ENCODE measurements at places on chromosomes 4 and X.
A peak's percentile ranks its signal among the peaks of the same experiment; 100 is the strongest.

- DNase-seq: no peak
Measured at GRCh38 chrX:107775000-107775733, 420 bp downstream of the TSC22D3 start.

DNA sequence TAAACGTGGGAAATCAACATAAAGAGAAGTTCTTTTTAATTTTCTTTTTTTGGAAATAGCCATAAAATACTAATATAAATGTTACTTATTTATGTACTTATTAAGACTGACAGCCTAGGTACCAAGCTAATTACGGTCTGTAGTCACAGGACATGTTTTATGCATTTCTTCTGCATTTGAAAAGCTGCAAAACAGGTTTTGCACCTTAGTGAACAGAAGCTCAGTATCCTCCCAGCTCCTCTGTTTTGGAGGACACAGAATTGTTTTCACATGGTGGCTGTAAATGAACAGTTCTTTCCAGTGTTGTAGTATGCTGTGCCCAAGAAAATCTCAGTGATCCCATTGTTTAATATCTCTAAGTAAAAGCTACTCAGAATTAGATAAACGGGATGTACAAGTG is 1788.0 kb upstream of the TENM3 start:
- no peak for DNase-seq

- DNase-seq: no peak
Measured at GRCh38 chrX:40414335-40414734, 166.4 kb upstream of the ATP6AP2 start.

GRCh38 chr4:119833611-119834010 is 205.0 kb upstream of the PDE5A start:
- no peak for DNase-seq

DNA sequence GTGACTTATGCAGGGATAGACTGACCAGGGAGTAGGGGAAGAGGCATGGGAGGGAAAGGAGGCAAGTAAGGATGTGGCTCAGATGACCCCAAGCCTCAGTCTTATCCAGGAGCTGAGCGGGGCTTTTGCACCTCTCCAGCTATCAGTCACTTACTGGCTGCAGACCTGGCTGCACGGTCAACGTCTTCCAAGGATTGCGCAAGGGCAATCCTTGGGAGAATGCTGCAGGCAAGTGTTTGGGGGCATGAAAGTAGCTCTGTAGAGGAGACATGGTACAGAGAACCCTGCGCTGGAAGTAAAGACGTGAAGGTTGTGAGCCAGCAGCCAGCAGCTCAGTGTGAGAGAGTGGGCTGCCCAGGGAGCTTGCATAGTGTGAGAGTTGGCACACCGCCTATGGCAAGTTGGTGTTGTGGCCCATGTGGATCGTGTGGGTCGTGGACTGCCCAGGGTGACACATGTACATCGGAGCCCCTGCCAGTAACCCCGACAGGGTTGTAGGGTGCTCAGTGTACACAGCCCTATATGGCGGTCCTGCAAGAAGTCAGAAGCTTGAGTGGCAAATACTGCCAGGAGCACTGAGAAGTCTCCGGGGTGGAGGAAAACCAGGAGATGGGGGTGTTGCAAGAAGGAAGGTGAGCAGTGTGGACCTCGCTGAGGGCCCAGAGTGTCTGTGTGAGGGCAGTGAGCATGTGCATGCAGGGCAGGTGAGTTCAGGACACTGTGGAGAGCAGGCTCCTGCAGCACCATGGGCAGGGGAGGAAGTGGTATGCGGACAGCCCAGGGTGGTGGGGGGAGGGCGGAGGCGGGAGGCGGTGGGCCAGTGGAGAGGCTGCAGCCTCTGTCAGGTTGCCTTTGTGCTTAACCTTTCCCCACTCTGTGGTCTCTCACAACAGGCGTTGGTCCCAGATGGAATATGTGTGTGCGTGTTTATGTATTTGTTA is 50.9 kb downstream of the KIT start:
- DNase-seq: no peak

DNA sequence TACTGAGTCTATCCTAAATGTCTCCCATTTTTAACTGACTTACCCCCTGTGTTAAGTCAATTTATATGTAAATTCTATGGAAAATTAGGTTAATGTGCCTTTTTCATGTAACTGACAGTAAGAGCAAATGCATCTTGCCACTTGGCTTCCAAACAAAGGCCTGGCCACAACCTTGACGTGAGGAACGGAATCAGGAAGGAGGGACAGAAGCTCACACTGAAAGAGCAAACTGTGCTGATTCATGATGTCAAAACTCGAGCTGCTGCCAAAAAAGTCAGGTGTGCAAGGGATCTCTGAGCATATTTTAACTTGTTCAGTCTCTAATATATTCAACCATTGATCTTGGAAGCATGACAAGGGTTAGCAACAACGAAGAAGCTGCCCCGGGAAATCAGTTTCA is 35.8 kb downstream of the GPM6A start:
- DNase-seq: peak; percentile 83

DNA sequence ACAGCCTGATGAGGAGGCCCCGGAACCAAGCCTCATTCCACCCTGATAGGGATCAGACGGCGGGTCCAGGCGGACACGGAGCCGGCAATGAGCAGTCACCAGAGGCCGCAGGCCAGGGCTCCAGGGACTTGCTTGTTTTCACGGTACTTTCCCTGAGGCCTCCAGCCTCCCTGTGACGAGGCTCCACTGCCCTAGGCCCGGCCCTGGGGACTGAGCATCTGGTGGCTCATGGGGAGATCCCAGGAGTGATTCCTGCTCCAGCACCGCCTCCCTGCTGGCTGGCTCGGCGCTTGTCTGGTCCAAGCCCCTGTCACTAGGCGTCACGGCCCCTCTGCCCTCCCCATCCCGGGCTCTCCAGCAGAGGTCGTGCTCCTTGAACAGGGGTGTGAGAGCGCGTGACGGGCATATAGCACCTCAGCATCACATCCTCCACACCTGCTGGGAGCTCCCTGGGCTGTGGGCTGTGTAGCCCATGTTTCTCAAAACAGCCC is 14.1 kb downstream of the HTRA3 start:
- DNase-seq: no peak

DNA sequence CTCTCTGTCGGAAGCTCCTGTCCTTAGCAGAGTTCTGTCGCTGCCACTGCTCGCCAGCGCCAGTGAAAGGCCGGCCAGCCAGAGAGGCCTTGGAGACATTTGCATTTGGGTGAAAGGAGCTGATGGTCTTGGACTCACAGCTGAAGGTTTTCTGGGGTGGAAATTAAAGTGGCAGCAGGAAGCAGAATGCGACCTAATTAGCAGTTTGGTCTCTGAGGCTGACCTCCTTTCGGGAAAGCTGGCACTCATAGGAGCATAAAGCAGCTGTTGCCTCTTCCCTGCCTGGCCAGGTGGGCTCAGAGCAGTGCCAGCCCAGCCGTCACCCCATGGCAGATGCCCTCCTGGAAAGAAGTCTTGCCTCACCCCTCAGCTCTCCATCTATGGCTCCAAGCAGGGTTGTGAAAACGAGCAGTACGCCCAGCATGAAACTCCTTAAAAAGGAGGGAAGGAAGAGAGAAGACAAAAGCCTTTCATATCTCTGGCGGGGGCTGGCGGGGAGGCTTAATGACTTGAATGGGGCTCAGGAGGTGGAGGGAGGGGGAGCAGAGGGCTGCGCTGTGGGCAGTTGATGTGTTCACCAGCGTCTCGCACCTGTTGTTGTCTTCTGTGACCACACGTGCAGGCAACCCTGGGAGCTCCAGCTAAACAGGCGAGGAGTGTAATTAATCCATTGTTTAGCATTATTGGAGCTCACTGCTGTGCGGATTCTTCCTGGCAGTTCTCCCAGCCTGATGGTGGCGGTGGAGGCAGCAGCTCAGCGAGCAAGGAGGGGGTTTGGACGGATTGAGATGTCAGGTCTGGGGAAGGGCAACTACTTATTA is 264.0 kb downstream of the MID1IP1 start:
- DNase-seq: peak; percentile 40

DNA sequence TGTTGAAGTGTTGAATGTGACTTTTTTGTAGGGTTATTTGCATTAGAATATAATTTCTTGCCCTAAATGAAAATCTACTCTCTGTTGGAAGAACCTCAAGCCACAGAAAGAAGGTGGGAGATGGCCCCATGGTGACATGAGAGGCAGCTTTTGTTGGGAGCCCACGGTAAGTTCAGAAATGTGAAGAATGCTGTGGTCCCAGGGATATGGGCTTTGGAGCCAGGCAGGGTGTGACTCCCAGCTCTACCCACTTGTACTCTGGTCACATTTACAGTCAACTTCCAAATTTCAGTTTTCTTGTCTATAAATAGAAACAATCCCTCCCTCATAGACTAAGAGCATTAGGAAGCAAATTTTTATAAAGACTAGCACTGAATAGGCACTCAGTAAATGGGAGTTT is 177.8 kb downstream of the RAB28 start:
- DNase-seq: no peak

DNA sequence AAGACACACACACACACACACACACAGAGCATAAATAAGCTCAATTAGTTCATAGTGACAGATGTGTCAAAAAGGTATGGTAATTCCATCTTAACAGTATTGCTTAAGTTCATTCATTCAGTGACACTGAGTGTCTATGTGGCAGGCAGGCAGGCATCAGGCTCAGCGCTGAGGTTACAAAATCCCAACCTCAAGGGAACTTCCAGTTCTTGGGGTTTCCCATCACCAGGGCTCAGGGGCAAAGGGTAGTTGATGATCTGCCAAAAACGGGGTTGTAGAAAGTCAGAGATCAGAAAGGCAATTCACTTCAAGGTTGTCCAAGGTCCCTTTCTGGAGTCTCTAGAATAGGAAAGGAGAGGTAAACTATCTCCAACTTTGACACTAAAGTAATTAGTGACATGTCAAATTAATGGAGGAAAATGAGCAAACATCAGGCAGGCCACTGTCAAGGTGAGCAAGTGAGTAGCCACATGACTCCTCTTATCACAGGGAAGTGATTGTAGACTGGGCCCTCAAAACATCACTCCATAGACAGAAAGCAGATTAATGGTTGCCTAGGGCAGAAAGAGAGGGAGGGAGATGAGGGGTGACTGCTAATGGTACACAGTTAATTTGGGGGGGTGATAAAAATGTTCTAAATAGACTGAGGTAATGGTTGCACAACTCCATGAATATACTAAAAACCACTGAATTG is 41.8 kb downstream of the GPC4 start:
- DNase-seq: no peak

DNA sequence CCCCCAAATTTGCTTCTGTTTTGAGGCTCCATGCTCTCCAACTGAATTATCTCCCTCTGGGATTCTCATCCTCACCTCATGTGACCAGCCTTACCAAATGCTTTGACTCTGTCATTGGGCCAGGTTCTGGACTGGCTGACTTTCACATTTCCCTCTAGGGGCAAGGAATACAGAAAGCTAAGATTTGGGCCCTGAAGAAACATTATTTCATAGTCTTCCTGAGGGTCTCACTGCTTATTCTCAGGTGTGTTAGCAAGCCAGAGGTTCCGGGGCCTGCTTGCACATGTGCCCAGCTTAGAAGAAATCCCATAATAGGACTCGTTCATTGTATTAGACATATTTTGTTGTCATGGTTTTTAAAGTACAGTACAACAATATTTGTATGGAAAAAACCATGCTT is 62.6 kb upstream of the TEX13D start:
- DNase-seq: no peak

GRCh38 chr4:170037481-170037880 is 11.3 kb upstream of the MFAP3L start:
- no peak for DNase-seq

- DNase-seq: no peak
Measured at GRCh38 chr4:96599752-96600151, 759.9 kb downstream of the PDHA2 start.

GRCh38 chr4:54274795-54275665 is 45.9 kb downstream of the PDGFRA start:
- DNase-seq: no peak

GRCh38 chr4:37653601-37654000 is 32.6 kb downstream of the RELL1 start:
- no peak for DNase-seq

DNA sequence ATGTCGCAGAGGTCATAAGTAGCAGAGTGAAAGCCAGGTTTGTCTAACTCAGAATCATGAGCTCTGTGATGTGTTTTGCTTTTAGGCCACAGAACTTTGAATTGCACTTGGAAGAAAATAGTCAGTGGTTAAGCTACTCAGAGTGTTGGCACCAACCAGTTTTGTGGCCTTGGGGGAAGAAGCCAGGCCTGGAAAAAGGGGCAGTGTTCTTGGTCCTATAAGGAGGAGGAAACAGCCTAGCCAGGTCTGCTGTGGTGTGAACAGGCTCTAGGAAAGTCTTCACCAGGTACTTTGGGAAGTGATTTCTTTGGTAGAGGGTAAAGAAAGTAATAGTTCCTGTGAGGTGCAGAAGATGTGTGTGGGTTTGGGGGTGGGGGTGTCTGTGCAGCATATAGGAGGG is 49.2 kb downstream of the FHIP1A start:
- no peak for DNase-seq

DNA sequence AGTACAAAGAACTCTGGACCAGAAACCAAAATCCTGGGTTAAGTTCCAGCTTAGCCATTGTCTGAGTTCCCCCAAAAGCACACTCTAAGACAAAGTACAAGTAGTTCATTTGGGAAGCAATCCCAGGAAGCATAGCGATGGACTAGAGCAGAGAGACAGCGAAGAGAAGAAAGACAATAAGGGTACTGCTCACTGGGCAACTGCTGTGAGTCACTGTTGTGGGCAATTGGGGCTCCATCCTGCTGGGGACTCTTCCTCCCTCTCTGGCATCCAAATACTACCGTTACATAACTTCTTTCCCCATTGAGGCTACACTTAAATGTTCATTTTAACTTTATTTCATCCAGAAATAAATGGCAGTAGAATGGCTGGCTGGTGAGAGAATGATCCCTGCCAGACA is 14.1 kb downstream of the SRPX start:
- DNase-seq: no peak

DNA sequence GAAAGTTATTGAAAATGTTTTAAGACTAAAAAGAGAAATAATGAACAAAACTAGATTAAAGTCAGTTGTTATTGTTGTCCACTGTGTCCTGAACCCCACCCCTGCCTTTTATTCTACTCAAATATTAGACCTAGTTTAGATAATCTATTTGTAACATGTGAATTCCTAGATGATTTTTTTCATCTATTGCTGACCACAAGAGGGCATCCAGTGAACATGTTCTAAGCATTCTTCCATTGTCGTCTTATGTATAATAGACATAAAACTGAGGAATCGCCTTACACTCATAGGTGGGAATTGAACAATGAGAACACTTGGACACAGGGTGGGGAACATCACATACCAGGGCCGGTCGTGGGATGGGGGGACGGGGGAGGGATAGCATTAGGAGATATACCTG is 36.4 kb upstream of the HPRT1 start:
- DNase-seq: no peak

DNA sequence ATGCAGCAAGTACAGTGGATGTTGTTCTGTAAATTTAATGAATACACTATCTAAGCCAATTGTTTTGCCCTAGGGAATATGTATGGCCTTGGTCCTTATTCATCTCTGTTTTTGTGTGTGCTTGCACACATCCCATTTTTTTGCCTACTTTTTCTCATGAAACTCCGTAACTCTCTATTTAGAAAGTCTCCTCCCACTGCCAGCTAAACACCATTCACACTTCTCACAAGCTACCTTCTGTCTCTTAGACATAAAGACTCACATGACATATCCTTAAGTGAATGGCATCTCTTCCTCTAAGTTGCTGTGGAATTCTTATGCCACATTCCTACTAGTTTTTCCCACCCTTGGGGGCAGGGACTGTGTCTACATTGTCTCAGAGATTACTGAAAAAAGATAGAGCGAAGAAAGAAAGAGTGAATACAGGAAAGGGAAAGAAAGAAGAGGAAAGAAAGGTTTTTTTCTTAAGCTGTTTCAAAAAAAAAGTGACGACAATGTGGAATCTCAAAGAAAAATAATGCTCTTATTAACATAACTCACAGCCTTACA is 117.5 kb downstream of the ATG4A start:
- DNase-seq: no peak
